ENCODE measurements at places on chromosomes 1 and 21.

DNA sequence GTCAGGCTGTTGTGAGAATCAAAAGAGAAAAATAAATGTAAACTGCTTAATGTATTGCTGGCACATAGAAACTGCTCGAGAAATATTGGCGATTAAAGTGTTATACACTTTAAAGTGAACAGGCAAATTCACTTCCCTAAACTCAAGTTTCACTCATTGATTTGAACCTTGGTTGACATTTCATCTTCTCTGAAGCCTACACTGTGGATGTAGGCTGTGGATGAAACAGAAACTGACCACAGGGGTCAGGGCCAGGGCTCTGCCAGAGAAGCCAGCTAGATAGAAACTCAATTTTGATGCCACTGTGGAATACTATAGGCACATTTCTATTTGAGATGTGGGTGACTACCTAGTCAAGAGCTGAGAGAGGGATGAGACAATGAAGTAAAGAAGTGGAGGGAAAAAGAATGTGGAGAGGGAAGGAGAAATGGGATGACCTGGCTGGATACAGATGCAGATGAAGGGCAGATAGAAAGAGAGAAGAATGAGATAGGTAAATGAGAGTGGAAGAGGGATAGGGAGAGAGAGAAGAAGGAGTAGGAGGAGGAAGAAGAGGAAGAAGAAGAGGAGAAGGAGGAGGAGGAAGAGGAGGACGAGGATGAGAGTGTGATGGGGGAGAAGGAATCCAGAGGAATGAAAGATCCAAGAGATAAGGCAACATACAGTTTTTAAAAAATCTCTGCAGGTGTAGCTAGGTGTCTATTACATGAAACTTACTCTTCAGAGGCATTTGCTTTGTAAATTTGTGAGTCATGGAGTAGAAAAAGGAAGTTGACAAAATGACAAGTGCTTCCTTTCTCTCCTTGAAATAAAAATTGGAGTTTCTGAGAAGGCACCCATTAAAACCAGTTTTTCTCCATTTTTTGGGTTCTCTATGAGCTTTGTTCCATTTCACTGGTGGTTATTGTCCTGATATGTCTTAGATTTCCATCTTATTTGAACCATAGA is 17.4 kb upstream of the CD1D start:
- DNase-seq = no peak

- DNase-seq = no peak
These were observed 42.2 kb downstream of the ECE1 start for GRCh38 chr1:21247892-21248715.

- DNase-seq = no peak
These were observed 22.9 kb upstream of the MOB3C start for GRCh38 chr1:46639547-46639946.

DNA sequence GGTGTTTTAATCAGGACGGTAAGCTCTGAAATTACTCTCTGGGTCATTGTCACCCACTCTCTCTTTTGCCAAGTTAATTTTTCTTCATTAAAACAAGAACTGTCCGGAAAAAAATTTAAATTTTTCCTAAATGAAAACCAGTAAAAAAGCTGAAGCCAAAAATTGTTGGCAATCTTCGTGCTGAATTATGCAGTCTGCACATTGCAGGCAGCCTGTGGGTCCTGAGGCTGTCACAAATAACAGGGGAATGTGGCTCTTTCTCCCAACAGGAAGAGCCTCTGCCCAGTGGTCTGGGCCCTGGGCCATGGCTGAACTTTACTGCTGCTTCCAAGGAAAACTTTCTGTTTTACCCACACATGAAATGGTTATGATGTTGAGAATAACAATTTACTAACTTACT is 153.9 kb upstream of the SPAG17 start:
- DNase-seq = peak; percentile 18

DNA sequence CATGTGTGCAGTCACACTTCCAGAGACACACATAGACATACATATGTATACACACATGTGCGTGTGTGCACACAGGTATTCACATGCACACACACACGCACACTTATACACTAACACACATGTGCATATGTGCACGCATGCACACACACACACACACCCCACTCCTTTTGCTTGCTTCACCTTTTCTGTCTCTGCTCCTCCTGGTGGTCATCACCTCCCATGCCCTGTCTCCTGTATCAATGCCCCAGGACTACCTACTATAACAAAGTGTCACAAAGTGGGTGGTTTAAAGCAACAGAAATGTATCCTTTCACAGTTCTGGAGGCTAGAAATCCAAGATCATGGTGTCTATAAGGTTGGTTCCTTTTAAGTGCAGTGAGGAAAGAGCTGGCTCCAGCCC is 27.4 kb downstream of the ETS2 start:
- DNase-seq = no peak

- no peak for DNase-seq
These were observed 40.5 kb downstream of the SERINC2 start for GRCh38 chr1:31453384-31454079.

DNA sequence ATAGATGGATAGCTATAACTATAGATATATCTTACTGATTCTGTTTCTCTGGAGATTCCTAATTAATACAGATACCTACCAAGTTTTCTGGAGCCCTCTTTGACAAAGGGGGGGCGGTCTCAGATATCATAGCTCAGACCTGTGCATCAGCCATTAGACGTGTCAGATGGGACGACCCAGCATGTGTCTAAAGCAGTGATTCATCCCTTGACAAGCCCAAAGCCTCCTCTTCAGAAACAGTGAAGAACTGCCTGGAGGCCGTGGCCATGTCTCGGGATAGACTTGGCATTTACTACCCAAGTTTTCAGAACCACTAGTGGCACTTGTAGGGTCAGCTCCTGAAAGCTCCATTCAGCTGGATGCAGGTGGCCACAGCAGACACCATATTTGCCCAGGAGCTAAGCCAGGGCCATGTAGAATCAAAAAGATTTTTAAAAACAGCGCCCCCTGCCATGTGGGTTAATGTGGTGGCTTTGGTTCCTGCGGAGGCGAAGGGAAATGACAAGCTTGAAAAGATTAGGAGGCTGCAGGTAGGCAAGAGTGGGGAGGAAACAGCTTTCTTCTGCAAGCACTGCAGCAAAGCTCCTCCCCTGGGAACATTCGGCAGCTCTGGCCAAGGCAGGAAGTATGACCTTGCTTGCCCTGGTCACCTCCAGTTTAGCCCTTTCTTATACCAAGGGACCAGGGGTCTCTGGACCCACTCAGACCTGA is 82.2 kb downstream of the FBXO2 start:
- no peak for DNase-seq

GRCh38 chr1:47228644-47229030 is 3.4 kb downstream of the TAL1 start:
- no peak for DNase-seq

DNA sequence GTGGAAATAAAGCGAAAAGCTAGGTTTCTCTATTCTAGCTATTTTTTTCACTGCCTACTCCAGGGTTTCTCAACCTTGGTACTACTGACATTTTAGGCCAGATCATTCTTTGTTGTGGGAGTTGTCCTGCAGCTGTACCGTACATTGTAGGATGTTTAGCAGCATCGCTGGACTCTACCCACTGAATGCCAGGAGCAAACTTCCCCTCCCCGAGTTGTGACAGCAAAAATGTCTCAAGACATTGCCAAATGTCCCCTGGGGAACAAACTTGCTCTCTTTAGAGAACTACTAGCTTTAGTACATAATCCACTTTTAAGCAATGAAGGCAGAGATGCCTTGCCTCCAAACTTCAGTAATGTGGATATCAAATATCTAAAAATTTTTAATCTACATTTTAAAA is 122.8 kb downstream of the PLPPR5 start:
- no peak for DNase-seq

GRCh38 chr1:245687636-245688535 is 533.1 kb downstream of the KIF26B start:
- no peak for DNase-seq

- DNase-seq = no peak
These were observed 105.5 kb upstream of the SPAG17 start for GRCh38 chr1:118290571-118290970.

DNA sequence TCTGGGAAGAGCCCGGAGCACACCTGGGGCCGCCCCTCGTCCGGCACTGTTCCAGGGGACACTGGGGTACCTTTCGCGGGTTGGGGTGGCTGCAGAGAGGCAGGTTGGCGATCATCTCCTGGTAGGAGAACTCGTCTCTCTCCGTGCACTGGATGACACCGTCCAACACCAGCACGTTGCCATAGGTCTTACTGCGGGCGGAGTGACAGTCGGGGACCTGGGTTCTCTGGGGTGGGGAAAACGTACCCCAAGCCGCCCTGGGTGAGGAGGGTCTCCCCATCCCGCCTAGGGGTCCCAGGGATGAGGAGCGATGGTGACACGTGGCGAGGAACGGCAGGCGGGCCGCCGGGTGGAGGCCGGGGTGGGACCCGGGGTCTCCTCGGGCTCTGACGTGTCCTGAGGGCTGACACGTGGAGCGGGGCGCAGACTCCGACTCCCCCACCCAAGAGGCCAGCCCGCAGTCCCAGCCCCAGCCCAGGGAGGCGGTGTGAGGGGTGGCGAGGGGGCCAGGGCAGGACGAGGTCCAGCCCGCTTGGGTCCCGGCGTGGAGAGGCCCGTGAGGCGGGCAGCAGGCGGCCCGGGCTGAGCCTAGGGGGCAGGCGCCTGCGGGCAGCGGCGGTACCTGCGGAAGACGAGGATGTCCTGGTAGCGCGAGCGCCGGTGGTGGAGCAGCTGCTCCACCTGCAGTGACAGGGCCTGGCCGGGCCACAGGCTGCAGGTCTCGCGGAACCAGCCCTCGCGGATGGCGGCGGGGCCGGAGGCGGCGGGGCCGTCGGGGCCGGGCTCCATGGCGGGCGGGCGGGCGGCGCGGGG is 457 bp downstream of the SRM start:
- no peak for DNase-seq

DNA sequence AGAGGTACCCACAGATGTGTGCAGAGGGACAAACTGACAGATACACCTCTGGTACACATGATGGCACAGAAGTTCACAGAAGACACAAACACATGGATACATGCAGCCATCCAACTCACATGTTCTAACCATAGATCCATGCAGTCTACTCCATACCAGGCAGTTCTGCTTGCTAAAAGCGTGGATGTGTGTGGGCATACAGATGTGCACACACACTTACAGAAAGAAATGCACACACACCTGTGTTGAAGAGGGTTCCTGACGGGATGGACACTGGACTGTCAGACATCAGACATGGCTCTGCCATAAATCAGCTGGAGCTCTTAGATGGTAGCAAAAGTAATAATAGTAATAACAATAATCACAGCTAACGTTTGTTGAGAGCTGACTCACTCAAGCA is 6.8 kb downstream of the CD52 start:
- DNase-seq = no peak

- no peak for DNase-seq
These were observed 69.6 kb downstream of the FCRL5 start for GRCh38 chr1:157482717-157483116.

- DNase-seq = no peak
These were observed 26.6 kb upstream of the SLAMF6 start for GRCh38 chr1:160549665-160550006.

- no peak for DNase-seq
These were observed 208.1 kb downstream of the TGFB2 start for GRCh38 chr1:218553197-218553596.

GRCh38 chr1:164743976-164744375 is 185.0 kb downstream of the PBX1 start:
- no peak for DNase-seq

GRCh38 chr1:168089326-168089978 is 47.3 kb downstream of the GPR161 start:
- no peak for DNase-seq

DNA sequence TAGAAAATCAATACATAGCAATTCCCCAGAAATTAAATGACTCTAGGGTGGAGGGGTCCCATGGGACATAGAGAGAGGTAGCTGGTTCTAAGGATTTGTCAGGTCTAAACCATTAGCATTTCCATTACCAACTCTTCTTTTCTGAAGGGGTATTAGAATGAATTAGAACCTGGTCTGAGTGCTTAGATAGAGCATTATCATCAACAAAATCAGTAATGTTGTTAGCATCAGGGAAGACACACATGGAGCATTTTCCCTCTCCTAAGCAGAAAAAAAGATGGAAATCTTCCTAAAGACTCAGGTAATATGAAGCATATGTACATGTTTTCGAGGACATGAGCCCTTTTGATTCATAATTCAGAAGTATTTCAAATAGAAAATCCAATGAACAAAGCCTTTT is 984.4 kb upstream of the NCAM2 start:
- DNase-seq = no peak

DNA sequence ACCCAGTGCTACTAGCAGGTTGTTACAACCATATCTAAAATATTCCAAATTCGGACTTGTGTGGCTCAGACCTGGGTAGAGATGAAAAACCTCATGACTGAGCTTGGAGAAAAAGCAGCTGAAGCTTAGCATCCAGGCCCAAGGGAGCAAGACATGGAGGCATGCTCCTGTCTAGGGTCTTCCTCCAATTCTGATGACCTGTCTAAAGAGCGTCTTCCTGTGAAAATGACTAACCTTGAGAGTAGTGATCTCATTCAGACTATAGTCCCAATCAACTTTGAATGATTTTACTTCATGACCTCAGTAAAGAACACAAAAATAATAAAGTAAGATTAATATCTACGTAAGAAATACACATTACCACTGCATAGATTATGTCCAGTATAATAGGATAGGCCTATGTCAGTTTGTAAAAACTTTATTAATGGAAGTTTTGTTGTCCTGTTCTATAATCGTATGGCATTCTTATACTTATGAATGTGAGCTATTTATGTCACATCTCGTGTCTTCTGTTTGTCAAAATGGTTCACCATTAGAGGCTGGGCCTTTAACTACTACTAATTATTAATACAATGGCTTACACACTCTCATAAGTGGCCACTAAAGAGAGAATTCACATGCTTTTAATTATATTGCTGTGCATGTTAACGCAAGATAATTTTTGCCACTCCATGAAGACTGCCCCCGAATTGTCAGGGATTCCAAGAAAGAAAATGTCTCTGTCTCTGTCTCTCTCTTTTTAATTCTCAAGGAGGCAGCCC is 201.3 kb downstream of the NCAM2 start:
- DNase-seq = no peak

DNA sequence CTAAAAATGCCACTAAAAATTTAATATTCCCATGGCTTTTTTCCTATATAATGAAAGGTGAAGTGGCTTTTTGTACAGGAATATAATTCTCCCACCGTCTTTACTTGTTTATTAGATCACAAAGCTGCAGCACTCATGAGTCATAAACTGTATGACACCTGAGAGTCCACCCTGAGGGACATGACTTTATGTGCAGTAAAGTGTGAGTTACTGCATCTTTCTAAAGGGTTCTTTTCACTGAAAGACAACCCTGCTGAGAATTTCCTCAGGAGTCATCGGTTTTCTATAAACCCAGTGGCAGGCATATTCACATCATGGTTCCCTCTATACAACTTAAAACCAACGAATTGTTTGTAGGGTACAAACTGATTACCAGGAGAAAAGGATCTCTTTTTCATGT is 77.4 kb downstream of the APP start:
- no peak for DNase-seq

DNA sequence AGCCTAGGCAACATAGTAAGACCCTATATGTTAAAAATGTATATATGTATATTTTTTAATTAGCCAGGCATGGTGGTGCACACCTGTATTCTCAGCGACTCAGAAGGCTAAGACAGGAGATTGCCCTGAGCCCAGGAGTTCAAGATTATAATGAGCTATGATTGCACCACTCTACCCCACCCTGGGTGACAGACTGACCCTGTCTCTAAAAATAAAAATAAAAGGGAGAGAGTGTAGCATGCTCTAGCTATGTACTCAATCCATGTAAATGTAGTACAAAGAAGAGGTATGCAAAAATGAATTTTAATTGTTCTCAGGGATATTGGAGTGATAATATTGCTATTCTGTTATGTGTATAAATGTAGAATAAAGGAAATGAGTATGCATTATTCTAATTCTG is 52.9 kb upstream of the DARS2 start:
- no peak for DNase-seq
